Bladder microvascular endothelial cell (primary cell): ENCODE measurements at places on chromosomes 11 and 22. TPM values are rescaled to one million over a fixed set of nuclear protein-coding genes. Genes with fewer than 3 reads are reported as not detected.

Gene SHISAL1
- under 0.01 TPM in 2 replicates for total RNA-seq

Gene LRP4
- 0.16 and 0.88 TPM in 2 replicates for total RNA-seq

Gene MFRP
- total RNA-seq: under 0.01 TPM in 1 of 2 replicates, not detected in the other

Gene KDM4F
- total RNA-seq: not detected in 2 replicates

Gene SLC37A2
- total RNA-seq: 0.57 and 0.65 TPM in 2 replicates

Gene HTR3B
- total RNA-seq: not detected in 2 replicates

Gene MED19
- 15.2 and 16.4 TPM in 2 replicates for total RNA-seq

Gene ENDOD1
- total RNA-seq: 18.8 and 27.8 TPM in 2 replicates

Gene FOSL1
- total RNA-seq: 4.4 and 5.0 TPM in 2 replicates

Gene MMP27
- not detected in 2 replicates for total RNA-seq

Gene MMP10
- total RNA-seq: 2.1 and 22.0 TPM in 2 replicates

Gene SAA4
- total RNA-seq: not detected in 2 replicates

Gene APOBEC3F
- total RNA-seq: 4.5 and 8.0 TPM in 2 replicates

Gene MMP7
- 0.44 TPM in 1 of 2 replicates, not detected in the other for total RNA-seq

Gene USH1C
- not detected in 2 replicates for total RNA-seq

Gene OR2AG2
- total RNA-seq: under 0.01 and 0.31 TPM in 2 replicates

Gene OR1S2
- total RNA-seq: not detected in 2 replicates

Gene SYT9
- under 0.01 and 1.6 TPM in 2 replicates for total RNA-seq

Gene GRAMD1B
- 1.9 and 2.0 TPM in 2 replicates for total RNA-seq

Gene APOL5
- total RNA-seq: not detected in 2 replicates

Gene SAA2
- total RNA-seq: not detected in 2 replicates

Gene KRTAP5-11
- not detected in 2 replicates for total RNA-seq

Gene FOLR1
- not detected in 2 replicates for total RNA-seq

Gene ISX
- total RNA-seq: not detected in 2 replicates

Gene CST6
- 0.49 and 1.1 TPM in 2 replicates for total RNA-seq

Gene PTPN5
- not detected in 2 replicates for total RNA-seq

Gene UQCR10
- total RNA-seq: 61.8 and 71.1 TPM in 2 replicates

Gene CFAP300
- not detected in 2 replicates for total RNA-seq

Gene PKNOX2
- not detected in 2 replicates for total RNA-seq

Gene RHOG
- 11.0 and 19.6 TPM in 2 replicates for total RNA-seq

Gene CBLIF
- not detected in 2 replicates for total RNA-seq

Gene TMEM191B
- 2.4 TPM in 1 of 2 replicates, not detected in the other for total RNA-seq

Gene ZDHHC5
- 24.0 and 41.2 TPM in 2 replicates for total RNA-seq

Gene SGSM1
- 0.16 and 0.88 TPM in 2 replicates for total RNA-seq
